ENCODE measurements at places on chromosomes 12 and 14.

DNA sequence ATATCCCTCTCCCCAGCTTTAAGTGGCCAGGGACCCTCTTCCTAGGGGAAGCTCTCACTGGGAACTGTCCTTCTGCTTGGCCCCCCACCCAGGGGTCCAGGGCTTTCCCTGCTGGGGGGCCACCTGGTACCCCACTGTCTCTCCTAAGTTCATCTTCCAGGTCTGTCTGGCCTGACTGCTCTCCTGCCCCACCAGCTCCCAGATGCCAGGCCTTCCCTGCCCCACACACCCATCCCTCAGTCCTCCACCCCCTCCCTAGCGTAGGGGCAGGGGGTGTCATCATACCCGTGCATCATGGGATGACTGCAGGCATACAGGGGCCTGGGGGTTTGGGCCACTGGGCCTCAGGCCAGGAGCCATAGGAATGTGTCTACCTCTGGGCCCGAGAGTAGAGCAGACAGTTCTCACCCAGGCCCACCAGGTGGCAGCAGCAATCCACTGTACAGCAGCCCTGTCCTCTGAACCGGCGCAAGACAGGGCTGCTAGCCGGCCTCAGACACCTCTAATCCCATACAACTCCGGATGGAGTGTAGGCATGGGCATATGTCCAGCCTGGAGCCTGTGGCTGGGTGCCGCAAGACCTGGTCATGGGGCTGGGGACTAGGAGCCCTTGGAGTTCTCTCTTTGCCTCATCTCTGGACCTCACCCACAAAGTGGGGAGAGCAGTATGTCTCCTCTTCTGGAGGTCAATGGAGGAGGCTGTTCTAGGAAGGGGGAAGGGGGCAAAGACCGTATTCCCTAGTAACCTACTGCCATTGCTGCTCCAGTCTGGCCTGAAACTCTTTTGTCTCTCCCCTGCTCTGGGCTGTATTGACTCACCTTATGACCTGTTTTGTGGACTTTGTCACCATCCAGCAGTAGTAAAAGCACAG, 10.0 kb upstream of the SMARCD1 start:
- DNase-seq: peak; percentile 90

GRCh38 chr12:79769860-79770485, 79.2 kb upstream of the PAWR start:
- no peak for DNase-seq

- DNase-seq: no peak
Observed at GRCh38 chr12:94511506-94511905, 51.8 kb upstream of the CEP83 start.

GRCh38 chr12:89162589-89163261, 189.6 kb downstream of the DUSP6 start:
- DNase-seq: peak; percentile 99

- DNase-seq: no peak
Observed at GRCh38 chr14:95204705-95205104, 47.4 kb upstream of the DICER1 start.

DNA sequence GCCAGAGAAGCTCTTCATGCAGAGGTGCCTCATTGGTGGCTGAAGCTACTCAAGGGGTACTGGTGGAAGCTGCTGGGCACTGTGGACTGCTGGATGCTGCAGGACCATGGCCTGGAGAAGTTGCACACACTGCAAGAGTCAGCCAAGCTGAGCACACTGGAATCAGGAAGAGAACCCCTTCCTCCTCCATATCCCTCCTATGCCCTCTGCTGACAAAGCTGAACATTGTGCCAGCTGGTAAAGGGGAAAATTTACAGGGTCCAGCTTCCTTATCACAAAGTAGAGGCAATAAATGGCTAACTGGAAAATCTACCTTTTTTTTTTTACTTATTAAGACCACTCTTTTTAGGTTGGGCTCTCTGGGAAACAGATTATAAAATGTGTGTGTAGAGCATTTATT, 6.5 kb downstream of the CCDC175 start:
- DNase-seq: peak; percentile 25

GRCh38 chr14:72433511-72433910, 460.4 kb downstream of the DPF3 start:
- DNase-seq: no peak

DNA sequence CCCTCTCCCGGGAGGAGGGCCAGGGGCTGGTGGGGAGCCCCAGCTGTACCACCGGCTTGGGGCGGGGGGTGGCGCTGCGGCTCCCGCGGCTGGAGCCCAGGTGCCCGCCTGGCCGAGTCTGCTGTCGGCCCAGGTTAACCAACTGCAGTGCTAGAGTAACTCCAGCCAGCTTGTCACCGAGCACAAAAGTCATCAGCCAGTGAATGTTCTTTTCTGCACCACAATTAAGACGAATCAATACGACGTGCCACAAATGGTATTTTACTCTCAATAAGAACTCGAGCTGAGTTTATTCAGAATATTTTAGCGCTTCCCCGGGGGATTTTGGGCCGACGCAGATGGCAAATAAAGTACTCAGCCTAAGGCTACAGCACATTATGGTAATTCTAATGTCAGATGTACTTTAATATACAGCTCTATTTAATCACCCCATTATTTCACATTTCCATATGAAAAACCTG, 83.2 kb downstream of the BCL11B start:
- DNase-seq: no peak

- DNase-seq: no peak
Observed at GRCh38 chr12:5268424-5269210, 163.3 kb upstream of the NTF3 start.

- DNase-seq: no peak
Observed at GRCh38 chr12:113466454-113467141, 5.1 kb downstream of the LHX5 start.

DNA sequence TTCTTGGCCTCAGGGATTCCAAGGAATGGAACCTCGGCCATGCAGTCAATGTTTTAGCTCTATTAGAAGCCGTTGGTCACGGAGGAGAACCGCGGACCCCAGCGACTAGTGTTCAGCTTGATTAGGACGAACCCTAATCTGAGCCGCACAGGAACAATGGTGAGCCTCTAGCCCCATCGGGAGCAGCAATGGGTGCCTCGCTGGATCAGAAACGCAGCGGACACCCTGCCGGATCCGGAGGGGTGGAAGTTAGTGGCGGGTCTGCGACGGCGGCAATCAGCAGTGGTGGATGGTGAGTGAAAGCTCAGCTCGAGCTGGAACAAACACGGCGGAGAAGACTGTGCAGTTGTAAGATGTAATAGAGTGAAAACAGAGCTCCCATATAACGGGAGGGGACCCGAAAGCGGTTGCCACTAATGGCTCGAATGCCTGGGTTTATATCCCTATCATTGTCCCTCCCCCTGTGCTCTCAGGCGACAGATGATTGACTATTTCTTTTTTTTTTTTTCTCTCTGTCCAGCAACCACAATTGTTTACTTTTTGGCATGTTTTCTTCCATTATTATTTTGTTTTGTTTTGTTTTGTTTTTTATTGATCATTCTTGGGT, 127.7 kb downstream of the ZNF664 start:
- DNase-seq: no peak

All from suppressor macrophage treated with lipopolysaccharide for 1 hour (primary cell).